ENCODE measurements at places on chromosomes 3 and 15. TPM values are rescaled to one million over a fixed set of nuclear protein-coding genes. Genes with fewer than 3 reads are reported as not detected.

HESX1 gene
- total RNA-seq: 0.89 TPM

GRCh38 chr3:109921509-109921908 lies 584.2 kb upstream of the DPPA4 start:
- DNase-seq: no peak

- no peak for DNase-seq
Observed at GRCh38 chr15:28891588-28891987, 5.8 kb downstream of the APBA2 start.

DNA sequence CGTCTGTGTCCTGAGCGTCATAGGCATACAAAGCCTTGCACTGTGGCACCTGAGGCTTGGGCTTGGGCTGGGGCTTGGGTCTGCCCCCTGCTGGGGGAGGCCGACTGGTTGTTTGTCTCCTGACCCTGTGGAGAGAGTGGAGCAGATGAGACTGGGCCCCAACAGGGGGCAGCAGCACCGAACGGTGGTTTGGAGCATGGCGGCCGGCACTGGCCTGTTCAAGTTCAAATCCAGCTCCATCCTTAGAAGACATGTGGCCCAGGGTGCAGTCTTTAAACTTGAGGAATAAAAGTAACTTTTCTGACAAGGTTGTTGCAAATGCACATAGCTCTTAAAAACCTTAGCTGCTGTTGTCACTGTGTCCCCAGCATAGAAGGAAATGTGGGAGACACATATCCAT lies 33.3 kb downstream of the CCNB2 start:
- DNase-seq: peak; percentile 24

DNA sequence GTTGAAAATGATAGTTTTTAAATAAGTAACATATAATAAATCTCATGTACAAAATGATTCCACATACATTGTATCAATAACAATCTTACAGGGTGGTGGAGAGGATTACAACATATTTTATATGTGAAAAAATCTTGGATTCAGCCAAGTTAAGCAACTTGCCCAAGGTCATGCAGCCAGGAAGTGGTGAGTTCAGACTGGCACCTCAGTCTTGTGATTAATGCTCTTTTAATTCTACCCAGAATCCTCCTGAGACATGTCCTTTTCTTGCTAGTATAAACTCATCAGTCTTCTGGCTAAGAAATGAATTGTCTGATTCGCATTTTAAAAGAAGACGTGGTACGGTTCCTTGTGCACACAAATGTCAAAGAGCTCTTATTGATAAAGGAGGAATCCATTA lies 4.5 kb upstream of the MYRIP start:
- DNase-seq: no peak
